NCI-H1436 (cell line): ENCODE measurements at places on chromosomes 3 and 15.

- DNase-seq = no peak
Measured at GRCh38 chr3:197539651-197540051, 16.1 kb downstream of the BDH1 start.

DNA sequence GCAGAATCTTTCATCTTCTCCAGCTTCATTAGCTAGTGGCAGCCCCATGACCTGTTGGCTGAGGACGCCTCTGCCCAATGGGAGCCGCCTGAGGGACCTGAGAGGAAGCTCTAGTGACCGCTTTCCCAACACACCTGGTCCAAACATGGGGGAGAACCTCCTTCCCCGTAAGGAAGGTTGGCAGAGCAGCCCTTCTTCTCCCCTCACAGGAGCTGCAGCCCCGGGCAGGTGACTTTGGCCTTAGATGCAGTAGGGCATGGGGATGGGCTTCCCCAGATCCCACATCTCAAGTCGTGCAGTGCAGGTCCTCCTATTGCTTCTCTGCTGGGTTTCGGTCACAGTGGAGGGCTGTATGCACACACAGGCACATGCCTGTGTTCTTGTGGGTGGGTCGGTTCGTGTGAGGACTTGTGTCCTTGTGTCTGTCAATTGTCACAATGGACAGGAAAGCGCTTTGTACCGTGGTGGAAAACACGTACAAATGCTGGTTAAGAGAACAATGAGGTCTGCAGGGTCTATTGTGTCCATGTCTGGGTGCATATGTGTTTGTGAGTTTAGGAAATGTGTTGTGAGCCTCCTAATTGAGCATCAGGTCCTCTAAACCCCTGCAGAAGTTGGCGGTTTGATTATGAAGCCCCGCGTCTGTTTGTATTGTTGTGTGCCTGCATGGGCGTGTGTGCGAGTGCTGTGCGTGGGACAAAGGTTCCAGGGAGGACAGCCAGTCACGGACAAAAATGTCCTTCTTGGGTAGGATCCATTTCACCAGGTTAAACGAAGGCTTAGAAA is 1.4 kb downstream of the ISLR2 start:
- DNase-seq = no peak

DNA sequence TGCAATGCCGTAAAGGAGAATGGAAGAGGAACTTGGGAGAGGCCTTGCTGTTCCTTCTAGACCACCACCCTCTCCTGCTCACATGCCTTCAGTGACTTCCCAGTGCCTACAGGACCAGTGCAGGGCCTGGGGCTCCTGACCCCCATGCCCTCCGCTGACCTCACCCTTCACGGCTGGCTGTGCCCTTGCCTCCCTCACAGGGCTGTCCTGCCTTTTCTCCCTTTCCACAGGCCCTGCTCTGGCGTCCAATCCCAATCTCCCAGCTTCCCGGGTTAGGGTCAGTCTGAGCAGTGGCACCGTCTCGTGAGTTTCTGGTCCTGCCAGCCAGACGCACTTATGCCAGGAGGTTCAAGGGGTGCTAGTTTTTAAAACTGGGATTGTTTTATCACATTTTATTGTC is 110.4 kb downstream of the WNT7A start:
- DNase-seq = no peak

DNA sequence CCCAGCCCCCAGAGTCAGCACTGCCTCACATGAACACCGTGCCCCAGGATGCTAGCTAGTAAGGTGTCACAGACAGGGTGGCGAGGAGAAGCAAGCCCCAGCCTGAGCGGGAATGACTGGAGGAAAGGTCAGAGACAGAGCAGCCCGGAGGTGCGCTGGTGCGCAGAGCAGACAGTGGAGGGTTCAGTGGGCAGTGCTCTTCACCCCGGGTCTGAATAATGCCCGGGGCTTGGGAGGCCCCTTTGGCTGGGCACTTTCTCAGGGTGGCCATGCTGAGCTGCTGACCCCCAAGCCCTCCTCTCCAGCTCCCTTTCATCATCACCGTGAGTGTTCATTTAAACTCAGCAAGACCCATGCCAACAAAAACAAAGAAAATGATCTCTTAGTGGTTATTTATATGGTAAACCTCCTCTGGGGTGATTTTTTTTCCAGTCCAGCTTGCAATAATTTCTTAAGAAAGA is 110.8 kb downstream of the VGLL4 start:
- no peak for DNase-seq

GRCh38 chr3:139757448-139758030 is 79.8 kb upstream of the NMNAT3 start:
- no peak for DNase-seq

DNA sequence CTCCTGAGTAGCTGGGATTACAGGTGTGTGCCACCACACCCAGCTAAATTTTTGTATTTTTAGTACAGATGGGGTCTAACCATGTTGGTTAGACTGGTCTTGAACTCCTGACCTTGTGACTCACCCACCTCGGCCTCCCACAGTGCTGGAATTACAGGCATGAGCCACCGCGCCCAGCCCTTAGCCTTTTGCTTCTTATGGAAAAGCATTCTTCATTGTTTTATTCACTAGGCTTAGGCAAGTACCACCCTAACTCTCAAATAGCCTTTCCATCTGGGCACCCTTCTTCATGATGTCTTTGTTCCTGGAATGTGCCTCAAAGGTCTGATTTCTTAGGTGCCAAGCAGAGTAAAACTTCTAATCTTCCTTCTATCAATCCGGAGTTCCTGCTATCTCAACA is 641.8 kb downstream of the FHIT start:
- DNase-seq = no peak

DNA sequence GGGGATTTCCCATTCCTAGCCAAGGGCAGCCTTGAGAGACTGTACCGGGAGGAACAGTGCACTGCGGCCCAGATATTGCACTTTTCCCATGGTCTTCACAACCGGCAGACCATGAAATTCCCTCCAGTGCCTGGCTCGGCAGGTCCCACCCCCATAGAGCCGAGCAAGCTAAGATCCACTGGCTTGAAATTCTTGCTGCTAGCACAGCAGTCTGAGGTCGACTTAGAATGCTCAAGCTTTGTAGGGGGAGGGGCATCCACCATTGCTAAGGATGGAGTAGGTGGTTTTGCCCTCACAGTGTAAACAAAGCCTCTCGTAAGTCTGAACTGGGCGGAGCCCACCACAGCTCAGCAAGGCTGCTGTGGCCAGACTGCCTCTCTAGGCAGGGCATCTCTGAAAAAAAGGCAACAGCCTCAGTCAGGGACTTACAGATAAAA is 156.3 kb downstream of the FRMD5 start:
- DNase-seq = no peak

DNA sequence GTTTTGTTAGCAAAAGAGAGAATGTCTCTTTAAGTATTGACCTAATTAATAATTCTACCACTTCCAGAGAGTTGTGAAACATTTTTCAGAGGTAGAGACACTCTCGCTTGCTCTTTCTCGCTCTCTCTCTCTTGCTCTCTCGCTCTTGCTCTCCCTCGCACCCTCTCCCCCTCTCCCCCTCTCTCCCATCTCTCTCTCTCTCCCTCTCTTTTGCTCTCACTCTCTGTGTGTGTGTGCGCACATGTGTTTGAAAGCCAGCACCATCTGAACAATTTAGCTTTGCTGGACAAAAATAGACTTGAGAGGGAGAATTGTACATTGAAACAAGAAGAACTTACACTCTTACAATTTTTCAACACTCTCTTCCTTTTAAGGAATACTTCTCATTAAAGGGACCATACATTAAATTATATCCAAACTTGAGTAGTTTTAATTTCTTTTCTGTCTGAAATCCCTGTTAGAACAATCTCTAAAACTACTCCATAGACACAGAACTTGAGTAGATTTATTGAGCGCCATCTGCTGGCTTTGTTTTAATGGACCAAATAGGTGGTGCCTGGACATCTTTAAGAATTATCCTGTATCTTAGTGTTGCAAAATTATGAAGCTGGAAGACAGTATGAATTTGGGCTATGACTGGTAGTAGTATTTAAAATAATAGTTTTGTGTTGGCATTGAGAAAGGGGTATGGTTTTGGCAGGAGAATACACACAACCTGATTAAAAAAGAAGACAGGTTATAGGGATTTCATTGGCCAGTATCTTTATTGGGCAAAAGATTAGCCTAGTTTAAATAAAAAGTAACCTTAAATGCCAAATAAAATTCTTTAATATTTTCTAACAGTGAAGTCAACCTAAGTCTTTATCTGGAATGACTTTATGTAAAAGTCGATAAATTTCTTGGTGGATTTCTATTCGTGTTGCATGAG is 124.6 kb downstream of the AKAP13 start:
- peak; percentile 32 for DNase-seq

- no peak for DNase-seq
Measured at GRCh38 chr3:73652896-73653295, 28.2 kb upstream of the PDZRN3 start.

GRCh38 chr15:86021281-86022264 is 58.1 kb upstream of the AGBL1 start:
- no peak for DNase-seq

DNA sequence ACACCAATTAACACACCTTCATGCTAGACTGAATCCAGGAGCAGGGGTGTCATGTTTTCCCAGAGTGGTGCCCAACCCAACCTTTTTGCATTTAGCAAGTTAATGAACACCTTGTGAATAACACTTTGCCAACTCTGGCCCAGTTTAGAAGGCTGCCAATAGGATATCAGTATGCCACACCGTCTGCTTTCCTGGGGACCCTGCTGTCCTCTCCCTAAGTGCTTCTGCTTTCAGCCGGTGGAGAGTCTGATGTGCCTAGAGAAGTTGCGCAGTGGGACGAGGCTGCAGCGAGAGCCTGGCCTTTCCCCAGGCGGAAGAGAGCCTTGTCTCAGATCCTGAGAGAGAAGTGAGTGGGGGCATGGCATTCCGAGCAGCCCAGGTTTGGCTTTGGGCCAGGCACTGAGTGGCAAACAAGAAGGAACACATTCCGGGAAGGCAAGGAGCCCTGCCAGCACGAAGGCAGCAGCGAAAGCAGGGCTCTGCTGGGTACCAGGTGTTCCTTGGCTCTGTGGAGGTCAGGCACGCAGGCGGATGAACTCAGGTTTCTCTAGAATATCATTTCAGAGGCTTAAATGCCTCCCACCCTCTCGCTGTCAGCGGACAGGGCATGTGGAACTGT is 36.9 kb downstream of the SENP8 start:
- DNase-seq = peak; percentile 15

- no peak for DNase-seq
Measured at GRCh38 chr3:58645726-58646125, 20.8 kb downstream of the FAM3D start.

DNA sequence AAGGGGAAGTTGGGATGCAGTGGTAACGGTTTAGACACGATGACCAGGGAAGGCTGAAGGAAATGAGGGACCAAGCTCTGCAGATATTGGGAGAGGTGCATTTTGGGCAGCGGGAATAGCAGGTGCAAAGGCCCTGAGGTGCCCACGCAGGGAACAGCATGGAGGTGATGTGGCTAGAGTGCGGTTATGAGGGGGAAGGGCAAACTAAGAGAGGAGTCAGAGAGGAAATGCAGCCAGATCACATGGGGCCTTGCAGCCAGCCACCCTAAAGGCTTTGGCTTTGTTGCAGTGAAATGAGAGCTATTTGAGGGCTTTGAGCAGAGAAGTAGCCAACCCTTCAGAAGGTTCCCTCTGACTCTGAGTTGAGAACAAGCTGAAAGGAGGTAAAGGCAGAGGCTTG is 2.6 kb downstream of the SPATA12 start:
- no peak for DNase-seq

DNA sequence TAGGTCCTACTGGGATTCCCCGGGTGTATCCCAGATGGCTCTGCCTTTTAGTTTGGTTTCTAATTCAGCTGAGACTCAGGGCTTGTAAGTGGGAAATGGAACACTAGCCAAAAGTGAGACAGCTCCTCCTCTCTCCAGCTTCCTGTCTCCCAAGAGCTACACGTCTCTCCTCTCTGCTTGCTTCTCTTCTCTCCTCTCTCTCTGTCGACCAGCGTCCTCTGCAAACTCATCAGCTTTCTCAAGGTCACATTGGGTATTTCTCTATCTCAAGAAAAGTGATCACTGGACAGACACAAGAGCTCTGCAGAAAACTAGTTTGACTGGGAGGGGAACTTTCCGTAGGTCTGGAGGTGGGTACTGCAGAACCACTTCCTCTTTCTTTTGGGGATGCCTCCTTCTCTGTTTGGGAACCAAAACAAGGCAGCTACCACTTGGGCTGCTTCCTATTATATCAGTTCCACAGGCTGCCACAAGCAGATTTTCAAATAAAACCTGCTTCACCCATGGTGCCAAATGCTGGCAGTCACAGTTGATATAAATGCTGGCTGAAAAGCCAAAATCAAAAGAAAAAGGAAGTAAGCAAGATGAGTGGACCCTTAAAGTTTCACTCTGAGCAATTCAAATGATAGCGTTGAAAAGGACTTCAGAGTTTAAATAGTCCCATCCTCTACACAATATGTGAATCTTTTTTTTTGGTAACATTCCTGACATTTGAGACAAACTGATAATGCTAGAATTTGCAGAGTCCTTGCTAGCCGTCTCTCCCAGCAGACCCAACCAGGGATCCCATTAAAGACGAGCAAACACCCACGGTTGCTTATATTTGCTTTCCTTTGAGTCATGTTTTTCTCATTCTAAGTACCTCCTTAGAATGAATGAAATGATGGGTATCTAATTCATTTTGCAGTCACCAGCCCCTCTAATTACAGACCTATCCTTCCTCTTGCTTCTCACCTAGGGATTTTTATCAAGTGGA is 7.2 kb upstream of the DYNC1LI1 start:
- DNase-seq = no peak

GRCh38 chr15:33242669-33243191 is 48.2 kb upstream of the FMN1 start:
- DNase-seq = no peak

GRCh38 chr3:53009826-53010539 is 35.9 kb downstream of the SFMBT1 start:
- DNase-seq = peak; percentile 33

DNA sequence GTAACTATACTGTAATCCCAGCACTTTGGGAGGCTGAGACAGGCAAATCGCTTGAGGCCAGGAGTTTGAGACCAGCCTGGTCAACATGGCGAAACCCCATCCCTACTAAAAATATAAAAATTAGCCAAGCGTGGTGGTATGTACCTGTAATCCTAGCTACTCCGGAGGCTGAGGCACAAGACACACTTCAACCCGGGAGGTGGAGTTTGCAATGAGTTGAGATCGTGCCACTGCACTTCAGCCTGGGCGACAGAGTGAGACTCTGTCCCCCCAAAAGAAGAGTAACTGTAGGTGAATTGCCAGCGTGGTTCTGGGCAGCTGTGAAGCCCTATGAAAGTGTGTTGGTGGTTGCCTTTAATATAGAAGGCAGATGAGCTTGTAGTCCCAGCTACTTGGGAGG is 95.9 kb downstream of the SLCO3A1 start:
- DNase-seq = no peak

DNA sequence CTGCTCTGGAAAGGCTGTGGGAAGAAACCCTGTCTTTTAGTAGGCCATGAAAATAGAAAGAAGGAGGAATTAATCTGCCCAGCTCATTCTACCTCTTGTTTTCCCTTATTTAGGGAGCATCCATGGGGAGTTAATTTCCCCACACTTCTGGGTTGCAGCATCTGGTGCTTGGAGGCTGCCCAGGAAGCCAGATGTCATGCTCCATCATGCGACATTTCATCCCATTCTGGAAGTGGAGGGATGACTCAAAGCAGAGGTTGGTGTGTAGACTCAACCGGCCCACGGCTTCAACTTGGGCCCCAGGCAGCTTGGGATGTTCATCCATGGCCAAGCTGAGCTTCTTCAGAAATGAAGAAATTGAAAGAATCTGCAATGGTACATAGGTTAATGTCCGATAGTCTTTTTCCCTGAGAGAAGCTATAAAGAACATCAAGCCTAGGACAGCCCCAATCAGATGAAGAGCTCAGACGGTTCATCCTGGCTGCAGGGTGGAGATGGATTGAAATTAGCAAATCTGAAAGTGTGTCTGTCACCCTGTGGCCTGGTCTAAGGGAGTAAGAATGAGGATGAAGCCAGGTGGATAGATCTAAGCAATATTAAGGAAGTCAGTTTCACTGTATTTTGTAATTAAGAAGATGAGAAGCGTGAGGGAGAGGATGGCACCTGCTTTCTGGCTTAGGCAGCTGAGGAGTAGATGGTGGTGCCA is 24.5 kb upstream of the PROK2 start:
- DNase-seq = no peak
